RWPE1 (cell line): ENCODE measurements at places on chromosomes 1 and 21.

DNA sequence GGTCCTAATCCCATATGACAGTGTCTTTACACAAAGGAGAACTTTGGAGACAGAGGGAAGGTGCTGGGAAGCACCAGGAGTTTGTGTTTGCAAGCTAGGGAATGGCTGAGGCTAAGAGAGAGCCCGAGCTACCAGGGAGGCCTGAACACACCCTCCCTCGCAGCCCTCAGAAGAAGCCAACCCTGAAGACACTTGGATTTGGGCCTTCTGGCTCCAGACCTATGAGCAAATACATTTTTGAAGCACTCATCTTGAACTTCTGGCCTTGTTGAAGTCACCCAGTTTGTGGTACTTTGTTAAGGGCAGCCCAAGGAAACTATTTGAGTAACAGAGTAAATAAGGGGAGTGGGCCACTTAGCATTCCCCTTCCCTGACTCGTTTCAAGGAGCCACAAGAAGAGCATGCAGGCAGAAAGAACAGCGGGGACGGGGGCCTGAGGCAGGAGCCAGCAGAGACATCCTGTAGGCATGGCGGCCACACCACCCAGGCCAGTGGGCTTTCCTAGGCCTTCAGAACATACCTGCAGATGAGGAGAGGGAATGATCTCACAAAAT lies 13.2 kb upstream of the QSOX1 start:
- DNase-seq = no peak

GRCh38 chr1:156497078-156497742 lies 3.4 kb downstream of the MEF2D start:
- DNase-seq = no peak

GRCh38 chr1:2463396-2463795 lies 12.7 kb upstream of the PLCH2 start:
- DNase-seq = no peak

DNA sequence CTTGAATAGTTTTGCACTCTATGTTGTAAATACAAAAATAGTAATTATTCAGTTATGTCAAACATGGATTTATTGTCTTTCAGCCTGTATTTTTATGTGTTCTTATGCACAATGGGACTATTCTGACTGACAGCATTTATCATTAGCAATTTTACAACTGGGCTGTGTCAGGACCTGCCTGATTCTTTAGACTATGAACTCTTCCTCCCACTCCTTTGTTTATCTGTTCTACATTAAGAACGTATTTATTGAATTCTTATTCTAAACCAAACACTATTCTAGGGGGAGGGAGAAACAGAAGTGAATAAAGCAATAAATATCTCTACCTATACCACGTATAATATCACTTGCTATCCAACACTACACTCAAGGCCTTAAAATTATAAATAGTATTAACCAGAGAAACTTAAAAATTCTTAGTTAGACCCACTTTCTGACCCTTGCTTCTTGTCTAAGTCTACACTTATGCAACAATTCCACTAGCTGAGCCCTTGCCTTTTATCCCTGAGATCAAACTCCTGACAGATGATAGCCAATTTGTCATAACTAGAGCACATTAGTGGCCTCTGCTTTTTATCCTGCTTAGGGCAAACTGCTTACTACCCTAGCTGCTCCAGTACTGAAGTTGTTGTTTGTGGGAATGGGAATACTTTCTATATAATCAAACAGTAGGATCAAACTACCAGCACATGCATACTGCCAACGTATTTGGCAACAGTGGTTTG lies 494.3 kb downstream of the BRINP3 start:
- no peak for DNase-seq

DNA sequence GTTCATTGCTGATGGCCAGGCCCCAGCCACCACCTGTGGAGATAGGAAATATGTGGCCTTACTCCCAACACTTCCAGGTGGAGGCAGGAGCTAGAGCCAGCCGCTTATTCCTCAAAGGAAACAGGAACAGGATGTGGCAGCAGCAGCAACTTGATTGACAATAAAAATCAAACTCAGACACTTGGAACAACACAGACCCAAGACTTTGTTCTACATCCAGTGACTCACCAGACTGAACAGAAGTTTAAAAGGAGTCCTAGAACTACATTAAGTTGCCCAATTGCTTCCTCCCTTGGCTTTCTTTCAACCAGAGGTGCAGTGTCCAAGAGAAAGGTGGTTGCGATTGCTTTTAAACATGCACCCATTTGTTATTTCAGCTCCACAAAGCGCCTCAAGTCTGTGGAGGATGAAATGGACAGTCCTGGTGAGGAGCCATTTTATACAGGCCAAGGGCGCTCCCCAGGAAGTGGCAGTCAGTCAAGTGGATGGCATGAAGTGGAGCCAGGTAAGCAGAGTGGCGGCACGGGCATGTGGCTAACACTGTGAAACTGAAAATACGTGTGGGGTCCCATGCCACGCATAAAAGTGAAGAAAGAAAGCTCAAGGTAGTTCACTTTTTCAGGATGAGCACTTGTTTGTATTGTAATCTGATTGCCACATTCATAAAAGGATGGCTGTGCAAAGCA lies 276.6 kb downstream of the NFIA start:
- DNase-seq = peak; percentile 31

DNA sequence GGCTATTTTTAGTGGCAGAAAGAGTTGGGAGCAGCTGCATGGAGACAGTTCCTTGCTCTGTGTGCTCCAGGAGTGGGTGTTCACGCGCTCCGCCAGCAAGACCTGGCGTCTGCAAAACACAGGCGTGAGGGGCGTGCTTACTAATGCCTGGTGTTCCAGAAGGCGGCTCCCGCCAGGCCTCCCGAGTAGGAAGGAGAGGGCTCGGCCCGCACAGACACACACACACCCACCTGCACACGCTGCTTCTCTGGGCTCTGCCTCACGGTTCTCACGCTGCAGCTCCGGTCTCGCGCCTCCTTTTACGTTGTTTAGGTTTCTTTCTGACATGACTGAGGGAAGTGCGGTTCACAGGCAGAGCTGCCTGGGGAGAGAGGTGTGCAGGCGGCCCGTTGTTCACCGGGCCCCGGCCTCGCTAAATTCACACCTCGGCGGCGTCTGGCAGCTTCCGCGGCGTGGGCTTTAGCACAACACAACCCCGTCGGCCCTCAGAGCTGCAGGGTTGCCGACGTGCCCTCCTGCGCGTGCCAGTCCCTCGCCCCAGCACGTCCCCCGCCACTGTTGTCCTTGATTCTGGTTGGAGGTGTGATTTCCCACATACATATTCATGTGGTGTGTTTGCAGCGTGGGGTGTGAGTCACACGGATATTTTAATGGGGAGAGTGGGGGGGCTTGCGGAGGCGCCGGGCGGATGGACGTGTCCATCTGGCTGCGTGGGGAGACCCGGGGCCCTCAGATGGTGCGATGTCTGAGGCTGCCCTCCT lies 77.0 kb downstream of the SKI start:
- no peak for DNase-seq

GRCh38 chr1:223665592-223666312 lies at the start of gene CAPN8:
CAPN8 (minus strand) TSS chr1:223665701; CDS start chr1:223665646, 55 bp downstream.
- DNase-seq = peak; percentile 83

DNA sequence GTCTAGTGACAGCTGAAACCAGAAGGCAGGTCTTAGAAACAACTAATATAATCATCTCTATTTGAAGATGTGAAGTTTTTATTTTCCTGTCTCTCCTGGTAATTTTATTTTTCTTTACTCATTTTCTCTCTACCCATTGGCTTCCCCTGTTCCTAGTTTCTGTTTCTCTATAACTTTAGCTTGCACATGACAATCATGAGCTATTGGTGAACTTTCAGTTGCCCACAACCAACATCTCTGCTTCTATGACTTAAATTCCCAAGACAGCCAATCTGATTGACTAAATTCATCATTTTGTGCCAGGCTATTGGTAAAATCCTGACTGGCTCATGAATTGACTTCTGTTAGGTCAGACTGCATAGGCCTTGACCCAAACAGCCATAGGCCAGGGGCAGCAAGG lies 13.7 kb upstream of the ACADM start:
- no peak for DNase-seq
